ENCODE measurements at places on chromosomes 6 and 20.
A peak's percentile ranks its signal among the peaks of the same experiment; 100 is the strongest.

- DNase-seq: no peak
Observed at GRCh38 chr6:106966671-106967640, 7.6 kb downstream of the CD24 start.

- DNase-seq: no peak
Observed at GRCh38 chr20:21395666-21396598, 1.4 kb downstream of the NKX2-4 start.

DNA sequence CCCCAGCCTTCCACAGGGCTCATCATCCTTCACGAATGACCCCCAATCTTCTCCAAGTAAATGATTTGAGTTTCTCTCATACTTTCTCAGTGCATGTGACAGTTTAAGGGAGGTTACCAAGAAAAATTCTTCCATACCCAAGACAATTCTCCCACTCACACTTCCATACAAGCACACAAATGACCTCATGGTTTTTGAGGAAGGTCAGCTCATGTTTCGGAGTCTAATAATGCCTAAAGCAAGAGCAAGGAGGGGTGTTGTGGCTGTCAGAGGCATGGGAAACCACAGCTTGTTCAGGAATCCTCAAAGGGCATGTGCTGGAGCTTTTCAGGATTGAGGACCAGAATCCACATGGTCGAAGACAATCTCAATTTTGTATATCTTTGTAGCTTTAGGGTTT is 279.0 kb downstream of the MAFB start:
- DNase-seq: no peak

- DNase-seq: no peak
Observed at GRCh38 chr6:90788781-90789180, 201.9 kb upstream of the MAP3K7 start.

GRCh38 chr6:150366118-150366778 is 2.6 kb upstream of the IYD start:
- no peak for DNase-seq

GRCh38 chr20:45878076-45878761 is 2.8 kb upstream of the ZSWIM1 start:
- DNase-seq: no peak

GRCh38 chr6:75842191-75842590 is 93.2 kb downstream of the MYO6 start:
- no peak for DNase-seq

- no peak for DNase-seq
Observed at GRCh38 chr20:38748861-38749149, 545 bp downstream of the ACTR5 start.

DNA sequence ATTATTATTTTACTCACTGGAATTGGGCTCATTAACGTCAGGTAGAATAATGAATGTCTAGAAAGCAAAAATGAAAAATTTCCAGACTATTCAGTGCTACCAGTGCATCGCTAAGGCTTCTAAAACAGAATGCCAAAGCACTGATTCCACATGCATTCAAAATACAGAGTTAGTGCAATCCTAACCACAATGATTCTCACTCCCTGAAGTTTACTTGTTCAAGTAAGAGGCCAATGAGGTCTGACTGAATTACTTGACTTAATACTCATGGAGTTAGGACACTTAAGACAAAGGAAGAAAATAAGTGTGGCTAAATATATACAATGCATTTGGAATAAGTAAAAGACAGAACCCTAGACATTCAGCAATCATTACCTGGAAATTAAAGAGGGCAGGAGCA is 220.5 kb downstream of the PKHD1 start:
- no peak for DNase-seq

DNA sequence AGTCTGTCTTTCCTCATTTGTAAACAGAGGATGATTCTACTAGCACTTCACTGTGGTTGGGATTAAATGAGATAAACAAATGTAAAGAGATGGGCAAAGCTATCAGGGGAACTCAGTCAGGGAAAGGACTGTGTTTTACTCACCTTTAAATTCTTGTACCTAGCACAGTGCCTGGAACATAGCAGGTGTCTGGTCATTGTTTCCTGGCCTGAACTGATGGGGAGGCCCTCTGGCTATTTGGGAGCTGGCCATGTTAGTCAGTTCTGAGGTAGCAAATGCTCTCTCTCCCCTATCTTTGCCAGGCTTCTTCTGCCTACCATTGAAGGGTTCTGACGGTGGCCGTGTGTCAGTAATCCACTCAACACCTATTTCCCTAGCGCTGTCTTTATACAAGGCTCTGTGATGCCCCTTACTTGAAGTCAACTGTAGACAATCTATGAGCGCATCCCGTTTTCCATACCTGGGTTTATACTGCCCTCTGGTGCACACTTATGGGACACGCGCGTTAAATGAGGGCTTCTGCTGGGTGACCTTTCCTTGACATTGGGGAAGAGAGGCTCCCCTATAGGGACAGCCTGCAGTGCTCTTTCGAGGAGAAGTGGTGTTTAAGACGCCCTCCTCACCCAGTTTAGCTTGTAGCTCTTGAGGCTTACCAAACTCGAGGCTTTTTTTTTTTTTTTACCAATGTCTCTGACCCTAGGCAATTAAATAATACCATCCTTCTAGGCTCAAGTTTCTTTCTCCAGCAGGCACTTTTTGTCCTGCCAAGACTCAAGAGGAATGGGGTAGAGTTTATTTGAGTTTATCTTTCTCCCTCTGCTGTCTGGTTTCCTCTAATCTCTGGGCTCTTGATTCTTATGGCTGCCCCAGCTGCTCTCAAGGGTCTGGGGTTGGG is 4.0 kb upstream of the SPATS1 start:
- DNase-seq: no peak

- DNase-seq: no peak
Observed at GRCh38 chr20:36074983-36075382, 79.6 kb upstream of the EPB41L1 start.

DNA sequence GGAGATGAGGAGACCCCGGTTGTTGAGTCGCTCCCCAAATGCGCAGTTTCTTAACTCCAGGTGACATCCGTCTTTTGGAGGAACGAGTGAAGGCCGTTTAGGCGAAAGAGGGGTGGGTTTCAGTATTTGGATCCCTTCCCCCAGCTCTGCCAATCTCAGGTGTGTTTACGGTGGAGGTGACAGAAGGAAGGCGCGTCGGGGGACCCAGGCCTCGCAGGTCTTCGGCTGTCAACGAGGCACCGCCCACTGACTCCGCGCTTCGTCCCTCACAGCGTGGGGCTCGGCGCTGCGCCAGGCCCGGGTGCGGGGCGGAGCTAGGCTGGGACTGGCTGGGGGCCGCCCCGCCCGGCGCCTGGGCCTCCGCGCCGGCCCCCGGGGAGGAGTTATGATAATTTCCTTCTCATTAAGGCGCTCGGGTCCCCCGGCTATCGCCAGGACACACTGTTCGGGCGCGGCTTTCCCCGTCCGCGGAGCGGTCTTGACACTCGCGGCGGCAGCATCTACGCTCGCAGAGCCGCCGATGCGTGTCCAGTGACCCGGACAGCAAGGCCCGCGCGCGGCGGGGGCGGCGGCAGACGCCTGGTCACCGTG is at the start of gene TFAP2C:
TSS of gene TFAP2C (plus strand) at position 434 of the 591 bp plus-strand sequence. CDS start 239 bp downstream, outside the sequence.
- DNase-seq: no peak

DNA sequence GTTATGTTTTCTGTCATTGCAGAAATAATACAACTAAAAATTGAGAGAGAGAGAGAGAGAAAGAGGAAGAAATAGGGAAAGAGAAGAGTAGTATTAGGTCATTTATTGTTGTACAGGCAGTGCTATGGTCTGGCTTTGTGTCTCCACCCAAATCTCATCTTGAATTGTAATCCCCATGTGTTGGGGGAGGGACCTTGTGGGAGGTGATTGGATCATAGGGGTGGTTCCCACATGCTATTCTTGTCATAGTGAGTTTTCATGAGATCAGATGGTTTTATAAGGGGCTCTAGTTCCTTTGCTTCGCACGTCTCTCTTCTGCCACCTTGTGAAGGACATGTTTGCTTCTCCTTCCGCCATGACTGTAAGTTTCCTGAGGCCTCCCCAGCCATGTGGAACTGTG is 677.4 kb upstream of the CHD6 start:
- no peak for DNase-seq

GRCh38 chr6:44702292-44702691 is 314.8 kb downstream of the CDC5L start:
- DNase-seq: no peak

DNA sequence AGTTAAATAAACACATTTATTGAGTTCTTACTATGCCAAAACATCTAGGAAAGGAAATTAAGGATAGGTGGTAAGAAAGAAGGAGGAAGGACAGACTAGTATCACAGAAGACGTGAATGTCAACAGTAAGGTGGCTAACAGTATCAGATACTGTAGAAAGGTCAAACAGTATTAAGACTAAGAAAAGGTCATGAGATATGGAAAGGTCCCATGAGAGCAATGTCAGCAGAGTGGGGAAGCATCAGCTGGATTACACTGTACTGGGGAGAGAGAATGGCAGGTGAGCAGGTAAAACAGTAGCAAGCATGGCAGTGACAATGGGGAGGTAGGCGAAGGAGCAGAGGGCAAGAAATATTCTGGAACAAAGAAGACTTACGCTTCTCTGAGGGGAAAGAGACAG is 18.0 kb downstream of the GLO1 start:
- no peak for DNase-seq

DNA sequence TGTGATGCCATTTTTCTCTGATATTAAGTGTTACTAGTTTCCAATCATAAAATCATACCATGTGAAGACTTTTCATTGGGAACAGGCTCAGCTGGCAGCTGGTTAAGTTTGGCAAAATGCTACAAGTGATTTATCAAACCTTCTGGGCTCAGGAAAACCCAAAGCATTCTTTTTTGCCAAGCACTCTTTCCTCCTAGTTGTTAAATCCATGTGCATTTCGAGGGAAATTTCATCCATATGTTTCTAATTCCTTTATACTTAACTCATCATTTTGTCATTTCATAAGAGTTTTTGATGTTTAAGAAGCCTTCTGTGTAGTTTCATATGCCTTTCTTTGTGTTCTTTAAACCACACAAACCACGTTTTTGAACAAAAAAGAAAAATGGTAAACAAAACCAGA is 217.6 kb upstream of the PDE10A start:
- no peak for DNase-seq

- no peak for DNase-seq
Observed at GRCh38 chr6:155530219-155530834, 74.7 kb upstream of the NOX3 start.

DNA sequence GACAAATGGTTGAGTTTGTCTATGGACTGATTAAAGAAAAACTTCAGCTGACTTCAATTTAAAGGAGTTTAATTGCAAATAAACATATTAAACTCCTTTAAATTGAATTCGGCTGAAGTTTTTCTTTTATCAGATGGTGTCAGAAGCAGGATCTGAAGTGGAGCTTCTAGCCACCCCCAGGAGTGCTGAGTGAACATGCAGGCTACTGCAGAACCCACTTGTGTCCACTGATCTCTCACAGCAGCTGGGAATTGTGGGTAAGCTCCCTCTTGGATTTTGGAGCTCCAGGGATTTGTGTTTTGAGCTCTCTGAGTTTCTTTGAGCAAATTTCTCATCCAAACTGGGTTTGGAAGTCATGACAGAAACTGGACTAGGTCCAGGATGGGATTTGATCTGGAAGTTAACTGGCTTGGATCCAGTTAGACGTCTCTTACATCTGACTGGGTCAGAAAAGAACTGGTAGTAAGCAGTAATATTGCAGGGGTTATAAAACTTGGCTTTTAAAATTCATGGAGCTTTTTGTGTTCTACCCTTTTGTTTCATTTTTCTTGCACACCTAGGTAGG is 95.8 kb upstream of the UST start:
- DNase-seq: no peak

DNA sequence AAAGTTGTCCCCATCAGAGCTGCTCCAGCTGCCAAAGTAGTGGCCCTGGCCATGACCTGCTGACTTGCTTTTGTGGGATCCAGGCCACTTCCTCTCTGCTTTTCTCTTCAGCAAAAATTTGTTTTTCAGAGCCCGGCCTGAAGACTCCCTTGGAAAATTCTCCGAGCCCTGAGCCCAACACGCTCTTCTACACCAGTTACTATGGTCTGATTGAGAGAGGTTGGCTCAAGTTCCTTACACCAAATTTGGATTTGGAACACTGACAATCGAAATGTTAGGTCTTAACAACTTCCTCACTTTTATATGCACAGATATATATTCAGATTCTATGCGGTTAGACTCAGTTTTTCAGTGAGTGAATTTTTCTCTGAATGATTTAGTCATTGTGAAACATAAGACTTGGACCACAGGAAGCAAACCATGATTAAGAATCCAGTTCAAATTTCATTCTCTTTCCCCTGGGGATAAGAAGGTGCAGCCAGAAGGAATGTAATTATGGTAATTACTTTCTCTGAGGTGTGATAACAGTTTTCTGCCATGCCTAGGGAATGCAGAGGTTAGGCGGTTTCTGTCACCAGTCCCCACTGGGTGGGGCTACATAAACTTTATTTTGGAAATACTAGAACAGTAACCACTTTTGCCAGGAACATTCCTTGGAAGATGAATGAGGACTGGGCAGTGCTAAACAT is 365.2 kb downstream of the SYNE1 start:
- peak; percentile 61 for DNase-seq

DNA sequence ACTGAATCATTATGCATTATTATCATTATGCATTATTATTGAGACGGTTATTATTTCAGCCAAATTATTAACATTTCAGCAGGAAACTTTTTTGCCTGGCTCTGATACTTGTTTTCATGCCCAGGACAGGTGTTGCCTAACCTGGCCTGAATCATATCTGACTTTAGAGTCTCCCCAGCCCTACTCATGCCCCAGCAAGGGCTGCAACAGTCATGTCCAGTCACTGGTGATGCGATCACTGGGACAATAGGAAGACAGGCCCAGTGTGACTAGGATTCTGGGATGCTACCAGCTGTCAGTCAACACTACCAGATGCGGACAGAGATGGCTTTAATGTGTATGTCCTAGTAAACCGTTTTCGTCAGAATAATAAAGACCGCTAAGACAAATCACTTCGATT is 285.0 kb downstream of the KHDC1L start:
- no peak for DNase-seq

- DNase-seq: no peak
Observed at GRCh38 chr6:152310371-152310954, 326.7 kb downstream of the SYNE1 start.

- no peak for DNase-seq
Observed at GRCh38 chr20:60715172-60715571, 536.9 kb upstream of the CDH4 start.

GRCh38 chr6:6460416-6460815 is 128.1 kb upstream of the LY86 start:
- DNase-seq: no peak

DNA sequence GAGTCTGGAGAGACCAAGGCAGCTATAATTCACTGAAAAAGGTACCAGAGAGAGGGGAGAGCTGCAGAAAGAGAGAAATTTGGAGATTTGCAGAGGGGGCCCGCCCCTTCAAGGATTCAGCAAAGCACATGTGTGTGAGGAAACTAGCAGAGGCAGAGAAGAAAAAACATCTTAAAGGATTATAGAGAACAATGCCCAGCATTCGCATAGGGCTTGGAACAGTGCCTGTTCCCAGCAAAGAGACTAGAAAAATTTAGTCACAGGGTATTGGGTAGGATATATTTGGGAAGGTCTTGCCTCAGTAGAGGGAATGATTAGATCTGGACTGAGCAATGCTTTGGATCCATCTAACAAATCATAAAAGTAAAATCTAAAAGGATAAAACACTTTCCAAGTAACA is 44.0 kb downstream of the SRPK1 start:
- no peak for DNase-seq

DNA sequence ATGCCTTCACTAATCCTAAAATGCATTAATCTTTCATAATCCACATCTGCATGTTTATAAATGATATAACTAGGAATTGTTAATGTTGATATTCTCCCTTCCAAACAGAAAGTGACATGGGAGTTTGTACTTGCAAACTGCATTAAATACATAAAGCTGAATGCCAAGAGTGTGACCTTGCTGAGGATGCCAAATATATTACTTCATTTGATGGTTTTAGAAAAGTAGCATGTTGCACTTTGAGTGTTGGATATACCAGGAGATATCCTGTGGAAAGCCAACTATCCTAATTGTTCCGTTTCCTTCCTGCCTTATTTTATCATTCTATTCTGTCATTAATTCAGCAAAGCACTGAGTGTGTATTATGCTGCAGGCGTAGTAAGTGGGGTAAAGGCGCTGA is 229.8 kb downstream of the TMEM242 start:
- DNase-seq: no peak

Data from GM04503 (cell line).